ENCODE measurements at places on chromosomes 1 and 21.

DNA sequence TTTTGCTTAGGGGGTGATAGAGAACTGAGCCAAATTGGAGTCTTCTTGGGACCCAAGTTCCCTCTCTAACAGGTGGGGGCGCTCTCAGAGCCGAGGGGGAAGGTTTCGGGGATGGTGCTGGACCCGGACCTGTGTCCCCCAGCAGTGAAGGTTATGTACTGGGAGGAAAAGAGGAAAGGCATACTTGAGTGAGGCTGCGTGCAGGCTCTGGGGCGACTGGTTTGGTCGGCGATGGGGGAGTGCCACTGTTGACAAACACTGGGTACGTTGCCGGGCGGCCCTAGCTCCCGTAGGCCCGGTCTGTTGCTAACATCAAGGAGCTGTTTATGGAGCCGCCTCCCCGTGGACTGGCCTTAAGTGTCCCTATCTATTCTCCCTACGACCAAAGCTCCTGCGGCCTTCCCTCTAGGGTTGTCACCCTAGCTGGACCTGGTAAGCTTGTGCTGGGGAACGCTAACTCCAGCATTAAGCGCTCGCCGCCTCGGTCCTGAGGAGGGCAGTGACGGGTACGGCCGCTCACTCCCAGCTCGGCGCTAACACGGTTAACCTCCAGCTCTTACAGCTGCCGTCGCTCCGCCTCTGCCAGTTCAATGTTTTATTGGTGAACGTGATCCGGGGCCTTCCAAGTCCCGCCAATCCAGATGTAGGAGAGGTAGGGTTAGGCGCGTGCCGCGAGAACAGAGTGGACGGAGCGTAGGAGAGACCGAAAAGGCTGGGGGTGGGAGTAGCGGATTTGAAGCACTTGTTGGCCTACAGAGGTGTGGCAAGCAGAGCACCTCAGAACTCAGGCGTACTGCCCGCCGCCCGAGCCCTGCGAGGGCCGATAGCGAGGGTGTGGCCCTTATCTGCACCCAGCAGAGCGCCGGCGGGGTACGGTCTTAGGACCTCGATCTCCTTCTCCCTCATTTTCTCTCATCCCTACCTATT lies at the start of gene PPOX:
Gene PPOX, plus strand, starts transcription at position 685 of the 927 bp plus-strand sequence. CDS start 422 bp downstream, outside the sequence.
- peak; percentile 99 for DNase-seq

- DNase-seq: no peak
Measured at GRCh38 chr21:25296252-25296651, 311.0 kb downstream of the MRPL39 start.

DNA sequence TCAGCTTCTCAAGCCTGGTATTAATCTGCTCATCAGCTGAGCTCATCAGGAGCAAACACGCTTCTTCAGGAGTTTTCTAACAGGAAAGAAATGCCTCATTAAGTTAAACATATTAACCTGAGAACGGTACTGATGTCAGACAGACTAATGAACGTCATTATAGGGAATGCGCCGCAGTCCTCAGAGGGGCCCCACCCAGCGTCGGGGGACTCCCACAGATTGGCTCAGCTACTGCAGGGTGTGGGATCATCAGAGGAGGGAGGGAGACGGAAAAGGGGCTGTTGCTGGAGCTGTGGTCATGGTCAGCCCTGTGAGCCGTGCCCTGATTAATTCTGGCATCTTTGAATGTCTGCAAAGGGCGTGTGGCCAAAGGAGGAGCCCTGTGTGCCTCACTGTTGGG lies 348.5 kb downstream of the PTPRU start:
- DNase-seq: peak; percentile 3

GRCh38 chr1:160398823-160399222 lies 1.5 kb upstream of the VANGL2 start:
- no peak for DNase-seq

GRCh38 chr21:29943885-29944284 lies 4.1 kb upstream of the GRIK1 start:
- DNase-seq: no peak

DNA sequence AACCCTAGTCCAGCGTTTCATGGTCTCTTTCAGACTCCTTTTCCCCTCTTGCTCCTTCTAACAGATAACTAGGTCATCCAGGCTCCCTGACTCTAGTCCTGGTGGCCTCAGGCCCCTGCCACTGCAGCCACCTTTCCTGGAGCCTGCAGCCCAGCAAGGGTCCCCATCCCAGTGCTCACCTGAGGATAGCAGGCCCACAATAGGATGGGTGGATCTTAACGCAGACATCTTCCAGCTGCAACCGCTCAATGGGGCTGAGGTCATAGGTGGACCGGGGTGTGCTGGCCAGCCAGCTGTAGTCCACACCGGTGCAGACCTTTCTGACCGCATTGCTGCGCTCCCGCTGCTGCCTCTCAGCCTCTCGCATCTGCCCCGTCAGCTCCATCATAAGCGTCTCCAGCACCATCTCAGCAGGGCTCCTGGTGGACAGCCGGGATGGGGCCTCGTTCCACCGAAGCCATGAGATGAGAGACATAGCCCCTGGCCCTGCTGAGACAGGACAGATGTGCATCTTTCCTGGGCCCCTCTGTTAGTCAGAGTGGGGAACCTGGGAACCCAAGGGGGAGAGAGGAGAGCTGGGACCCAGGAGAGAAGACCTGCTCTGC lies 10.9 kb downstream of the RD3 start:
- no peak for DNase-seq

- no peak for DNase-seq
Measured at GRCh38 chr1:43241413-43241836, 28.4 kb upstream of the TMEM125 start.

GRCh38 chr1:87826681-87827251 lies 498.1 kb downstream of the LMO4 start:
- DNase-seq: no peak

All from NCI-H69 (cell line).